Stimulated activated CD8-positive, alpha-beta memory T cell treated with anti-CD3 and anti-CD28 coated beads, Interleukin-7, amount 100 ng/mL, for 1 hour (primary cell): ENCODE measurements at places on chromosomes 6 and 20.

GRCh38 chr20:40282541-40282940 lies 406.5 kb downstream of the MAFB start:
- DNase-seq: no peak

- DNase-seq: no peak
Observed at GRCh38 chr6:107677399-107677798, 146.7 kb downstream of the SCML4 start.

DNA sequence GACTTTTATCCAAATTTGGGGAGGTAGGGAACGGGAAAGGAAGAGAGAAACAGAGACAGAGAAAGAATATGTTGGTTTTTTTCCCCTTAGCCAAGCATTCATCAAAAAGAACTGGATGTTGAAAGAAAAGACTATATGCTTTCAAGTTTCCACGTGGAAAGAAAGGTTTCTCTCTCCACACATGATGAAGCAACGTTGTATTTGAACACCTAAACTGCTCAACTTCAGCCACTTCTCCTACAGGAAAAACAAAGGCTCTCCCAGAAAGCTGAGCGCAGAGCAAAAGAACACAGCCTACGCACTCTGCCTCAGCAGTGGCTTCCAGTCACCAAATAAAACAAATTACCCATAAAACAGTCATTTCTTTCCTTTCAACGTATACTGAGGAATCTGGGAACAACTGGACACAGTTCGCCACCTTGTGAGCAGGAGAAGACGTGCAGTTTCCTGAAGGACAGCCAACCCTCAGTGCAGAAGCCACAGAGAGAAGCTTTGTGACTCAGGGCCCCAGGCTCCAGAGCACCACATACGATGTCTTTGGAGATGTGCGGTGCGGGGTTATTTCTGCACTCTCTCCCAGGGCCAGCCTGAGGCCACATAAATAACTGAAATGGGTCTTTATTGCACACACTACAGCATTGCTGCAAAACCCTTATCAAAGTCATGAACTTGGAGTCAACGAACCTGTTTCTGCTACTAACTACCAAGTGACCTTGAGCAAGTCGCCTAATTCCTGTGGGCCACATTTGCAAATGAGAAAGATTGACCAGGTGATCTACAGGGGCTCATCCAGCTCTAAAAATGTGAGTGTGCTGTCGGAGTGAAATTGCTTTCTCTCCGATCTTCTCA lies 10.1 kb downstream of the IL17F start:
- no peak for DNase-seq

- DNase-seq: no peak
Observed at GRCh38 chr6:149897015-149897697, 757 bp downstream of the RAET1E start.

DNA sequence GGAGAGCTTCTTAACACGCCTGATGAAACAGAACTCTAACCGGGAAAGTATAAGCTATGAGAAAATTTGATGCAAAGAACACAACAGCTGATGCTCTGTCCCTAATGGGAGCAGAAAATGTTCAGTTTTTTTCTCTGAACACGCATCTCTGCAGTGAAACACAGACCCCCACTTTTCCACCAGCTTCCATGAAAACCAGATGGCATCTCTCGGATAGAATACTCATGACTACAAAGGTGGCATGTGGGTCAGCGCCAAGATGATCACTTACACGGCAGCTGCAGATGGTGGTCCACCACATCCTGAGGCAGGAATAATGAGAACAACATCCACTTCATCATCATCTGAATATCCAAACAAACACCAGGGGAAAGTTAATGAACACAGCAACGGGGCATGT lies 85.2 kb upstream of the CNR1 start:
- no peak for DNase-seq

- no peak for DNase-seq
Observed at GRCh38 chr20:3970016-3970415, 45.3 kb downstream of the RNF24 start.

- no peak for DNase-seq
Observed at GRCh38 chr6:40962241-40962640, 76.8 kb downstream of the UNC5CL start.

DNA sequence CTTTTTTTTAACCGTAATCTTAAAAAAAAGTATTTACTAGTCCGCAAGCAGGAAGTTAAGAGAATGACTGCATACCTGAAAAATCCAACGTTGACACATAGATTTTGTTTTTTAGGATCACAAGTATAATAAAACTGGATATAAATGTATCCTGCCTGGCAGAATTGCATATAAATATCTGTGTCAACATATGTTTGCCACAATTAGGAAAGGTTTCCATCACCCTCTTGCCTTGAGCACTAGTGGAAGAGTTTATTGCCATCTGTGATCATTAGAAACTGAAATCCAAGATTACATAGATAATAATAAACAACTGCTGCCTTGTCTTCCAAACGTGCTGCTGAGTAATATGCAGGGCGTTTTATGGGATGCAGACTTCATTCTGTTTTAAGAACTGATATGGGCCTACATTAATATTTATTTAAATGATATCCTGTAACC lies 27.9 kb downstream of the PLEKHG1 start:
- DNase-seq: no peak

DNA sequence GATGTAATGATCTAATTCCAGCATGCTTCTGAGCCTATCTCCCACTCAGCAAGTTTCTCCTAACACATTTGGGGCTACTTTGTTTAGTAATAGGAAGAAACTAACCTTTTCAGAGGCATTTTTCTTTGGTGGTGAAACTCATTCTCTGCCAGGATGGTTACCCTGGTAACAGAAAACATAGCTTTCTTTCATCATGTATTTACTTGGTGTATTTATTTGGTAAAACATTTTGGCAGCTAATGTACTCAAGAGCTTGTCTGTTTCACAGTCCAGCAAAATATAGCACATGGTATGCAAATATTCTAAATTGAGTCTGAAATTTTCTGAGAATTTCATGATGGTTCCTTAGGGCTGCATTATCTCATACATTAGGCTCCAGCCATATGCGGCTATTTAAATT lies 100.0 kb downstream of the SLC35B3 start:
- no peak for DNase-seq

DNA sequence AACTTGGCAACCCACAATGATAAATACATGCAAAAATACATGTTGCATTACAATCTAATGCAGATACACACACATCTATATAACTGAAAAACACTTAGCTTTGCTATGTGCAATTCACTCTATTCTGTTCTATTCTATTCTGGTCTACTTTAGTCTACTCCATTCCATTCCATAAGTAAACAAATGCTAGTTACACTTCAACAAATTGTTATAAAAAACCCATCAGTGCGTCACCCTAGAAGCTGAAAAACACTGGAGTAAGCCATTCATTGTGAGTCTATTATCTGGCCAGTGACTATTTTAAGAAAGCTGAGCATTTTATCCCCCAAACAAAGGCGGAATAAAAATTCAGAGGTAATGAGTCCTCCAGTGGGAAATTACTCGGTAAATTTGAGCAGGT lies 315.7 kb upstream of the EPHA7 start:
- no peak for DNase-seq

- DNase-seq: no peak
Observed at GRCh38 chr20:1286267-1287024, 20.4 kb downstream of the SNPH start.

GRCh38 chr6:148509800-148510581 lies 167.4 kb downstream of the SASH1 start:
- DNase-seq: no peak

- DNase-seq: no peak
Observed at GRCh38 chr6:52102405-52102804, 15.0 kb upstream of the PKHD1 start.

DNA sequence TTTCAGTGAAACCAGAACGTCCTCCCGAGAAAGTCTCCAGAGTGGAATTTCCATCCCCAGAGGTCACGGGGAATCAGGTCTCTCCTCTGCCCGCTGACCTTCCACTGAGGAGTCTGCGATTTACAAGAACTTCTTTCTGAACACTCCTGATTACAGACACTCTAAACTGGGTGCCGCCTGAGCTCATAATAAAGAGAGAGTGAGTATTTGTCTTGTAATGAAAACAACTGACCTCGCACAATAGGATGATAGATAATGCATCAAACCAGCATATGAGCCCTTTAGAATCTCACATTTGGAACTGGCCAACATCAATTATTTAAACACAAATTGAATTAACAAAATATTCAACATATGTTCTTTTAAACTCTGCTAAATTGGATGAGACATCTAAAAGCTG lies 47.5 kb downstream of the DLL1 start:
- DNase-seq: no peak
